Smooth muscle cell of the pulmonary artery (primary cell): ENCODE measurements at places on chromosomes 13 and 19. TPM values are rescaled to one million over a fixed set of nuclear protein-coding genes. Genes with fewer than 3 reads are reported as not detected.

Gene IQCN
- total RNA-seq, result 0.33 and 1.1 TPM in 2 replicates

Gene NKPD1
- total RNA-seq, result 0.07 and 0.26 TPM in 2 replicates

Gene CCL25
- total RNA-seq, result not detected in 2 replicates

Gene MBD3L2
- total RNA-seq, result not detected in 2 replicates

Gene DCUN1D2
- 10.6 and 11.3 TPM in 2 replicates for total RNA-seq

Gene CTU1
- 5.3 and 8.8 TPM in 2 replicates for total RNA-seq

Gene LILRA1
- not detected in 2 replicates for total RNA-seq

Gene FGF9
- 0.03 and 0.39 TPM in 2 replicates for total RNA-seq

Gene MRPL57
- 11.3 and 13.1 TPM in 2 replicates for total RNA-seq

Gene KIR2DL4
- total RNA-seq, result not detected in 2 replicates

Gene PRTN3
- total RNA-seq, result 0.07 TPM in 1 of 2 replicates, not detected in the other

Gene ACP7
- total RNA-seq, result 0.13 and 11.4 TPM in 2 replicates

Gene ARL11
- not detected in 2 replicates for total RNA-seq
